EL (cell line): ENCODE measurements at places on chromosomes 7 and 10.
A peak's percentile ranks its signal among the peaks of the same experiment; 100 is the strongest.

- no peak for DNase-seq
Measured at GRCh38 chr7:111164442-111164841, 73.5 kb downstream of the LRRN3 start.

DNA sequence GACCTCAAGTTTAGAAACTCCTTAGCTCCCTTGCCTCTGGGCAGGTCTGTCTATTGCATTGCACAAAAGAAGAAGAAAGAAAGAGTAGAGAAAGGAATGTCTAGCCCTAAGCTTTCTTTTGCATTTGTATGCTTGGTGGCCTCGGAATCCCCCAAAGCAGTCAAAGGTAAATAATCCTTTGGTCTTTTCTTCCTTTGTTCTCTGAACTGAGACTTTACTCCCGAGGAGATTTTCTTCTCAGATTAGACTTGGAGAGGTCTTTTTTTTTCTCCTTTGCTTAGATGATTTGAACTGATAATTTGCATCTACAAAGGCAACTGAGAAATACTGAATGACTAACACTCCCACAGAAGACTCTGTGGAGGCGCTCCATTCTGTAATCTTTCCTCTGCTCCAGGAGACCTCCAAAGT is 93.2 kb downstream of the AKR1D1 start:
- DNase-seq = no peak

DNA sequence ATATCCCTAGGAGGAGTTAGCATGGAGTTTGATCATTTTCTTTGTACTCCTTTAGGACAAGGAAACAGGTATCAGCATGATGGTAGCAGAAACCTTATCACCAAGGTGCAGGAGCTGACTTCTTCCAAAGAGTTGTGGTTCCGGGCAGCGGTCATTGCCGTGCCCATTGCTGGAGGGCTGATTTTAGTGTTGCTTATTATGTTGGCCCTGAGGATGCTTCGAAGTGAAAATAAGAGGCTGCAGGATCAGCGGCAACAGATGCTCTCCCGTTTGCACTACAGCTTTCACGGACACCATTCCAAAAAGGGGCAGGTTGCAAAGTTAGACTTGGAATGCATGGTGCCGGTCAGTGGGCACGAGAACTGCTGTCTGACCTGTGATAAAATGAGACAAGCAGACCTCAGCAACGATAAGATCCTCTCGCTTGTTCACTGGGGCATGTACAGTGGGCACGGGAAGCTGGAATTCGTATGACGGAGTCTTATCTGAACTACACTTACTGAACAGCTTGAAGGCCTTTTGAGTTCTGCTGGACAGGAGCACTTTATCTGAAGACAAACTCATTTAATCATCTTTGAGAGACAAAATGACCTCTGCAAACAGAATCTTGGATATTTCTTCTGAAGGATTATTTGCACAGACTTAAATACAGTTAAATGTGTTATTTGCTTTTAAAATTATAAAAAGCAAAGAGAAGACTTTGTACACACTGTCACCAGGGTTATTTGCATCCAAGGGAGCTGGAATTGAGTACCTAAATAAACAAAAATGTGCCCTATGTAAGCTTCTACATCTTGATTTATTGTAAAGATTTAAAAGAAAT is 4.8 kb downstream of the BAMBI start:
- no peak for DNase-seq

DNA sequence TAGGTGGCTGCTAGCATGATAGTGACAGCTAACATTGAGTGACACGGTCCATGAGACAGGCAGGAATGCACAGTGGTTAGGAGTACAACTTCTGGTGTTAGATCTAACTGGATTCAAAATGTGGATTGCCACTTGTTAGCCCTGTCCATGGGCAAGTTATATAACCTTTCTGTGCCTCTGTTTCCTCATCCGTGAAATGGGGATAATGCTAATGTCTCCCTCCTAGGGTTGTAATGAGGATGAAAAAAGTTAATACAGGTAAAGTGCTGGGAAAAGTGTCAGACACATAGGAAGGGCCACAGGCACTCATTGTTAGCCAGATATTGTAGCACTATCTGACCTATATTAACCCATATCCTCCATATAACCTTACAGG is 41.8 kb downstream of the TACR2 start:
- DNase-seq = no peak

DNA sequence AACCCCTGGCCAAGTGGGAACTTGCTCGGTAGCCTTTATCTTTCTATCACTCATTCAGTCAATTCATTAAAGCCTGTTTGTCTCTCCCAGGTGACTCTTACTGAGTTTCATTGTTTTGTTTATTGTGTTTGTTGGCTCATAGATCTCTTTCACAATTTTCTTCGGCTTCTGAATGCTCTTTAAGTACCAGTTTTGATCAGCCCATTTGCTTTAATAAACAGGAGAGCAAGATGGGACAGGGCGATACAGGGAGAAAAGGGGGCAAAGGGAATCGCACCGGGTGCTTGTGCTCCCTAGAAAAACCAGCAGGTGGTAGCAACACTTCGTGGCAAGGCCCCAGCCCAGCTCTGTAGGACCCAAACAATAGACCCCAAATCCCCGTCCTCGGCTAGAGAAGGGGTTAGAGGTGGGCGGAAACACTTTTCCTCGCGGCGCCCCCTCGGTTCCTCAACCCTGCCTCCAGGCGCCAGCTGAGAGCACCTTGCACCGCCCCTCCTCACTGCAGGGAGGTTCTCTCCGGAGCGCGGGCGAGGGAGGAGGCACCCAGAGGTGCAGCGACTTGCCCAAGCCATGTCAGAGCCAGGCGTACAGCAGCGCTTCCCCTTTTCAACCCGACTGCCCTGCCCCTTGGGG is 1.0 kb upstream of the EPHB6 start:
- DNase-seq = peak; percentile 52

- no peak for DNase-seq
Measured at GRCh38 chr7:22613496-22613895, 113.5 kb upstream of the IL6 start.

DNA sequence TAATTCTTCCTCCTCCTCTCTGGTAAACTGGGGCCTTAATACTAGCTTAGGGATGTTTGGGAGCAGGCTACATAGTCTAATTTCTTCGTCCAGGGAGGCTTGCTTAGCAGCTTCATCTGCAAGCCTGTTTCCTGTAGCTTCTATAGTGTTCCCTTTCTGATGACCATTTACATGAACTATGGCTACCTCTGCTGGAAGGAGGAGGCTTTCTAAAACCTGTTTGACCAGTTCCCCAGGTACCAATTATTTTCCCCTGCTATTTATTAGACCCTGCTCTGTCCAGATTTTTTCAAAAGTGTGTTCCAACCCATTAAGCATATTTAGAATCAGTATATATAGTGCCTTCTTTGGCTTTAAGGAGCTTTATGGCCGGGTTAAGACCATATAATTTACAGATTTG is 38.8 kb upstream of the DNAH11 start:
- DNase-seq = no peak

- no peak for DNase-seq
Measured at GRCh38 chr10:628386-629045, 61.0 kb downstream of the DIP2C start.

GRCh38 chr10:132708441-132708840 is 77.5 kb downstream of the NKX6-2 start:
- DNase-seq = no peak

- DNase-seq = peak; percentile 76
Measured at GRCh38 chr10:48363617-48364355, 57.3 kb downstream of the MAPK8 start.

DNA sequence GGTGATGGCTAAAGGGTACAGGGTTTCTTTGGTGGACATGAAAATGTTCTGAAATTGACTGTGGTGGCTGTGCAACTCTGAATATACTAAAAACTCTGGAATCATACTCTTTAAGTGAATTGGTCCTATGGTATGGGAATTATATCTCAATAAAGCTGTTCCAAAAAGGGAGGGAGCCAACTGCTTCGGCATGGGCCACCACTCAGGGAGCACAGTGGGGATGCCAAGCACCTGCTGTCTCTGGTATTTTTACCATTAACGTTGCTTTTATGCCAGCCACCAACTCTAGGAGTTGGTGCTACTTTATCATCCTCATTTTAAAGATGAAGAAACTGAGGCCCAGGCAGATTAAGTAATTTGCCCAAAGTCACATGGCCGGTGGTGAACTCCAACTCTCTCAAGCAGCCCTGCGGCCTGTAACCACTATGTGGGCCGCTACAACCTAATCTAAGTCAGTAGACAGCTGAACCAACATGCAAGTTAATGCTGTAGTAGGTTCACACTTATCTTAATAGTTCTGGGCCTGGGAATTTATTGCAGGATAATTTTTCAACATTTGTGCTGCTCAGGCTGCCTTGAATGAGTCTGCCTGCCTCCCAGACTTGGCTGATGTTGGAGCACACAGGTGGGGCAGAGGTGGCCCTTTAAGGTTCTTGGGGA is 20.8 kb downstream of the SH3PXD2A start:
- no peak for DNase-seq

DNA sequence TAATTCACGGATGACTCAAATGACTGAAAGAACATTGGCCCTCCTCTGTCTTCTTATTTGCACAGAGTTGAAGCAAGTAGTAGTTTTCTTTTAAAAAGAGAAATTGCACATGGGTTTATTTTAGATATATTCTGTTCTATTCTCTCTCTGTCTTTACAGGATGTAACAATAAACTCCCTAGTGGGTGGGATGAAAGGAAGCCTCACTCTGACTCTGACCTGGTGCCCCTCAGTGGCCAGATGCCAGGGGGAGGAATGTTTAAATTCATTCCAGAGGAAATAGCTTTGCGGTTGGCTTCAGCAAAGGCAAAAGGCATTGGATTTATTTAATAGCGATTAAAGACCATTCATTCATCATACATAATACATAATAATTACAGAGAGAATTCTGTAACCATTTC is 156.4 kb upstream of the MTPN start:
- peak; percentile 83 for DNase-seq

- DNase-seq = no peak
Measured at GRCh38 chr10:71701496-71702132, 18.0 kb downstream of the C10orf105 start.

GRCh38 chr10:121592155-121592890 is 5.9 kb downstream of the FGFR2 start:
- DNase-seq = no peak

DNA sequence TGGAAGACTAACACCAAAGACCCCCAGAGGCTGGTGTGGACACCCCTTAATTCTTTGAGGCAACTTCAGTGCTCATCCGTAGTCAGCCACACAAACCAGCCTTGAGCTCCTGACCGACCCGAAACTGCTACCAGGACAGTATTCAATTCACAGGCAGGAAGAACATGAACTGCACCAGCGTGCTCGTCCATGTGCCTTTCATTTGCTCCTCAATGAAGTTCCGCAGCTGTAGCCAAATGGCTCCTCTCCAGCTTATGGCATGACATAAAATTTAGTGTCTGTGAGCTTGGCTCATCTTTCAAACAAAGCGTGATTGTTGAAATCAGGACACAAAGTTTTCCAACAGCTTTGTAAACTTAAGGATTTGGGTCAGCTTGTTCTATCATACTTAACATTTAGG is 144.1 kb upstream of the FAM171A1 start:
- no peak for DNase-seq

GRCh38 chr10:44756216-44756615 is 154.9 kb upstream of the TMEM72 start:
- peak; percentile 86 for DNase-seq

DNA sequence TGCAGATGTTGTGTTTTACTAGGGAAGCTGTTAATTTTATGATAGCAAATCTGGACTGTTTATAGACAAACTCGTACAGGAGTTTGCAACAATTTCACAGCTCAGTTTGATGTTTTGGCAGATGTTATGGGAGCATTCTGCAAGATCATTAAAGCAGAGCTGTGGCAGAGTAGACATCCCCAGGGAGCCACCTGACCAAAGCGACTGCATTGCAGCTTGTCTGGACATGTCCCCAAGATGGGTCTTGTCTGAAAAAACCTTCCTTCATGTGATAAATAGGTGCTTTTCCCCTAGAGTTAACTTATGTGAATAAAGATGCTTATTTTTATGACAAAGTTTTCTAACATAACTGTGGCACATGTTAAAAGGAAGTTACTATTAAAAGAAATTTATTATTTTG is 91.2 kb upstream of the GPR141 start:
- DNase-seq = no peak

GRCh38 chr7:102811942-102812678 is 63.3 kb downstream of the FAM185A start:
- no peak for DNase-seq

GRCh38 chr10:51857305-51857704 is 157.9 kb upstream of the CSTF2T start:
- no peak for DNase-seq

DNA sequence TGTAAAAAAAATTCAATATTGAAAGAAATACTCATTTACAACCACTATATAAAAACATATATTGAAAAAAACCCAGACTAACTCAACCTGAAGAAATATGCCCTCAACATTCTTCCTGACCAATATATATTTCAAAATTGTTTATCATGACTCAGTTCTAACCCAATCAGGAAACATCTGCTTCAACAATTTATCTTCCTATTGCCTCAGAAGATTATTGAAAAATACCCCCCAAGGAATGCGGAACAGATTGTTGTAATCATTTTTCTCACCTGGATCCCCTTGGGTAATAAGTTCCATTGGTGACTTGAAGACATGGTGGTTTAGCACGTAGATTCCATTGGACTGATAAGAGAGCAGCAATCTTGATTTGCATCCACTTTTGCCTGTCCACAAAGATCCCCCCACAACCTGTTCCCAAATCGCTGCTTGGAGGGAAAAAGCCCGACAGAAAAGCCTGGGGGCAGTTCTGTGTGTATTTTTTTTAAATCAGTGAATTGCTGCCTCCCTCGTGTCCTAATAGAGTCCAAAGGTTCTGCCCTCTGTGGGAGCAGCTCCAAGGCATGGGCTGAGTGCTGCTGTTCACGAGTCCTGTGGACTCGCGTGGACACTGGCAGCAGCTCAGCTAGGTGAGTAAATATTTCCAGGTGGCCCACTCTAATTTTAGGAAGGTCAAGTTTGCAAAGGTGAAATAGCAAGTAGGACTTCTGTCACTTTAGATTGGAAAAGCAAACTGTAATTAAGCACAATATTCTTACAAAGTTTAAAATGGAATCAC is 5.9 kb upstream of the INHBA start:
- no peak for DNase-seq

GRCh38 chr7:55561690-55562089 is 10.6 kb downstream of the VOPP1 start:
- DNase-seq = no peak

GRCh38 chr7:39623732-39624441 is 515 bp downstream of the RALA start:
- no peak for DNase-seq

DNA sequence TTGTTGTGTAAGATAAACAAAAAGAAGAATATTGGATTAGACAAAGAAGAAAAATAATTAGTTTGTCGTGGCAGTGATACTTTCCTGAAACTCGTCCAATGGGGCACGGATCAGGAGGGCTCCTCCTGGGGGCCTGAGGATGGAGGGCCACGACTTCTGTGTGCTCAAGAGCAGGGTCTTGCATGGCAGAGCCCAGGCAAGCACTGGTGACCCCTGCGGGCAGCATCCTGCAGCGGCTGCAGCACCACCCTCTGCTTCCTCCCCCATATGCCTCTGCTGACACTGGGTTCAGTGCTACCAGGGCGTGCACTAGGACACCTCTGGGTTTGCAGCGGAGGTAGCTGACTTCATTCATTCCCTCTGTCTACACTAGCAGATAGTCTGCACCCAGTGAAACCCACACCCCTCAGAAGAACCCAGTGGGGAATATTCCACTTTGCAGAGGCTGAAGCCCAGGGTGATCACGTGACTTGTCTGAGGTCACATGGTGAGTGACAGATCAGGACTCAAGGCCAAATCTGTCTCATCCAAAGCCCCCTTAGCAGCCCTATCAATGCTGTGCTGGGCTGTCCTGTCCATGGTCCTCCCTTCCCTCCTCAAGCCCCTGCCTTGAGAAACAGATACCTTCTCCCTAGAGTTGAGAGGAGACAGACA is 375.5 kb downstream of the TCERG1L start:
- no peak for DNase-seq

- DNase-seq = no peak
Measured at GRCh38 chr10:108427146-108427545, 1262.6 kb upstream of the SORCS1 start.
